Placental pericyte (primary cell): ENCODE measurements at places on chromosomes 4 and X. TPM values are rescaled to one million over a fixed set of nuclear protein-coding genes. Genes with fewer than 3 reads are reported as not detected.

The TEX11 gene
- not detected in 2 replicates for total RNA-seq

The RASGEF1B gene
- not detected in 2 replicates for total RNA-seq

The USP17L19 gene
- not detected in 2 replicates for total RNA-seq

The HSFX1 gene
- 0.29 and 0.88 TPM in 2 replicates for total RNA-seq

The RXFP1 gene
- total RNA-seq = 0.29 TPM in 1 of 2 replicates, not detected in the other

The UGT2B15 gene
- total RNA-seq = not detected in 2 replicates

The GLRA3 gene
- total RNA-seq = not detected in 2 replicates

The ZNF81 gene
- total RNA-seq = 3.5 and 7.7 TPM in 2 replicates

The SPANXD gene
- not detected in 2 replicates for total RNA-seq

The FAM149A gene
- 0.88 and 2.4 TPM in 2 replicates for total RNA-seq

The HEPH gene
- total RNA-seq = 0.22 and 0.72 TPM in 2 replicates

The VCX gene
- not detected in 2 replicates for total RNA-seq
